ENCODE measurements at places on chromosomes 11 and 22.
A peak's percentile ranks its signal among the peaks of the same experiment; 100 is the strongest.

GRCh38 chr11:35288817-35289541, 130.4 kb downstream of the SLC1A2 start:
- H3K4me1 ChIP-seq: peaks cover 47% of the 10 kb centered on the region
- peaks cover 8% of the 10 kb centered on the region for H3K27me3 ChIP-seq
- H3K36me3 ChIP-seq: peaks cover 5% of the 10 kb centered on the region

DNA sequence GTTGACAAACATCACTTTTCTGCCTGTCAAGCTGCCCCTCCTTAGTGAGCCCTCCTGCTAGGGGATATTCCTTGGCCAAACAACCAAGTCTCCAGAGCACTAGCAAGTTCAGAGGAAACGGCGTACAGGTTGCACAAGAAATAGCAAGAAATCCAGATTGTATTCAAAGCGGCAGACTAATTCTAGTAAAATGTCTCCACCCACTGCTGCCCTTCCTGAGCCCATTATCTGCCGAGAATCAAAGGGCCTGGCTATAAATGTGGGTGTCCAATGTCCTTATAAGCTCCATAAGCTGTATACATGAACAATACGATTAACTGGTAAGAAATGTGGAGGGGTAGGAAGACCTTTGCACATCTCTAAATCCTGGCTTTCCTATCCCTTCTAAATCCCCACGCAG, 44.0 kb upstream of the AKIP1 start:
- DNase-seq: no peak
- no peaks in the 10 kb centered on the region for H3K4me1 ChIP-seq
- H3K4me3 ChIP-seq: no peak overlapping the region
- H3K27me3 ChIP-seq: peaks cover 48% of the 10 kb centered on the region

- H3K4me1 ChIP-seq: peaks cover 19% of the 10 kb centered on the region
- H3K27me3 ChIP-seq: no peaks in the 10 kb centered on the region
- DNase-seq: no peak
- H3K27ac ChIP-seq: peak overlapping the region; percentile 23
- peaks cover 18% of the 10 kb centered on the region for H3K36me3 ChIP-seq
- no peak overlapping the region for H3K4me3 ChIP-seq
These were observed 1.8 kb downstream of the KCNK7 start for GRCh38 chr11:65593518-65594414.

DNA sequence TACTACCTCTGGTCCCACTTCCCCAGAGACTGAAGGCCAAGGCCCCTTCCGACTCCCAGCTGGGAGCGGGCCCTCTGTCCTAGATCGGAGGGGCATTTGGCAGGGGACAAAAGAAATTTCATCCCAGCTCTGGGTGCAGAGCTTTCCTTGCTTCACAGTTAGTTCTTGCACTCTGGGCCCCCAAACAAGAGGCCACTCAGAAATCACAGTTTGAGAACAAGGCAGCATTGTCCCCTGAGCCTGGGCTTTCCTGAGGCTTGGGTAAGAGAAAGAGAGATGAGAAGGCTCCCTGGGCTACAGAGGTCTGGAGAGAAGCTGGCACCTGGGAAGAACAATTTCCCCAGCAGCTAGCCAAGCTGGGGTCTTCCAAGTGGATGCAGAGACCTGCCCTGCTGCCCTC, 71.8 kb upstream of the NCAM1 start:
- no peak overlapping the region for H3K4me3 ChIP-seq
- H3K27ac ChIP-seq: no peak overlapping the region
- H3K27me3 ChIP-seq: peaks cover 5% of the 10 kb centered on the region
- no peak for DNase-seq

GRCh38 chr22:41862160-41862529, 29.2 kb downstream of the SREBF2 start:
- DNase-seq: peak; percentile 26
- peaks cover 29% of the 10 kb centered on the region for H3K36me3 ChIP-seq
- H3K27me3 ChIP-seq: no peaks in the 10 kb centered on the region
- H3K27ac ChIP-seq: peak overlapping the region; percentile 98

DNA sequence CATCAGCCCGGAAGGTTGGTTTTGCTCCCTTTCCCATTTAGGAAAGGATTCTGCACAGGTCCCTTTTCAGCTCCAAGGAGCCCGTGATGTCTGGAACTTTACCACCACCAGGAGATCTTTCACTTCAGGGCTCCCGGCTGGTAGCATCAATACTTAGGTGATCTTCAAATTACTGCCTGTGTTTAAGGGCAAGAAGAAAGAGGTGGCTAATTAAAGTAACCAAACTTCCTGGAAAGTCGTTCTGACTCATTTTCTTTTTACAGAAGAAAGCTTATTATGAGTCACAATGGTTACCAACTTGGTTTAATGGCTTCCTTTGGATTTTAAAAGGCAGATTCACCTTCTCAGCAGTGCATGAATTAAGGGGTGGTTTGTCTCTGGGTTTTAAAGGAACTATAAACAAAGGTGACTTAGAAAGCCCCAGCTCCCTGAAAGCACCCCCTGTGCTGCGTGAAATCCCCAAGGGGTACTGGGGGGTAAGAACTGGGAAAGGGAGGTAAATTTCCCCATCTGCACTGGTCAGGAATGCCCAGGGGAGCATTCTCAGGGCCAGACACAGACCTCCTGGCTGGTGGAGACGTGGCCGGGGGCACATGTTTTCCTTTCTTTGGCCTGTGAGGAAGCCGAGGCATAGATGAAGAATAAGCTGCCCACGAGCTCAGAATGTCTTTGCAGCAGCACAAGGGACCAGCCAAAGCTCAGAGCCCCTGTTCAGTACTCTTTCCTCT, 8.8 kb downstream of the POU2F3 start:
- peak; percentile 25 for DNase-seq
- peak overlapping the region; percentile 69 for H3K4me3 ChIP-seq
- H3K4me1 ChIP-seq: peaks cover 65% of the 10 kb centered on the region
- H3K27me3 ChIP-seq: peaks cover 48% of the 10 kb centered on the region

DNA sequence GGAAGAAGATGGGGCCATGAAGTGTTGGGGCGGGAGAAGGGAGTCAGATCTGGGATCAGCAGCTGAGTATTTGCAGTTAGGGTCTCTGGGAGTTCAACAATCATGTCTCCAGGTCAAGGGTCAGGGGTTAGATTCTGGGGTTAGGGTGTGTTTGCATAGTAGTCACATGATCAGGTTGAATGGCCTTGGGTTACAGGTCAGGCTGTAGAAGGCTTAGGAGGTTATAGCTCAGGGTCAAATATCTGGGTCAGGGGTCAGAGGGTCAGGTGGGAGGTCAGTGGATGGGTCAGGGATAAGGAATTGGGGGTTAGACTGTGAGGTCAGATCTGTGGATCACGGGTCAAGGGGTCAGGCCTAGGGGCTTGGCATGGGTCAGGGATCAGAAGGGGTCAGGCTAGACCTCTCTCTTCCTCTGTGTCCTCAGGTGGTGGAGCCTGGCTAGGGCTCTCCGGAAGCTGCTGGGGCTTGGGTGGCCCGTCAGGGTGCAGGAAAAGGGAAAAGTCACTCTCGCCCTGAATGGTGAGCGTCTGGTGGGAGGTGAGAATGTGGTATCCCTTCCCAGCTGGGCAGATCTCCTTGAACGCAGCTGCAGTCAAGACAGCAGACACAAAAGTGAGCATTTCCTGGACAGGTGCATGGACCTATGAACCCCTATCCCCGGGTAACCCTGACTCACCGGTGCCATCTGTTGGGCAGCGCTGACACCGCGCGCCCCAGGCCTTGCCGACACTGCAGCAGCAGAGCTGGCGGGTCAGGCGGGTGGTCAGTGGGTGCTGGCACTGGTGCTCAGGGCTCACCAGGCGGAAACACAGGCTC, 6.4 kb downstream of the LTBP3 start:
- H3K36me3 ChIP-seq: peaks cover 28% of the 10 kb centered on the region
- H3K27me3 ChIP-seq: no peaks in the 10 kb centered on the region
- peaks cover 53% of the 10 kb centered on the region for H3K4me1 ChIP-seq
- peak overlapping the region; percentile 57 for H3K27ac ChIP-seq

DNA sequence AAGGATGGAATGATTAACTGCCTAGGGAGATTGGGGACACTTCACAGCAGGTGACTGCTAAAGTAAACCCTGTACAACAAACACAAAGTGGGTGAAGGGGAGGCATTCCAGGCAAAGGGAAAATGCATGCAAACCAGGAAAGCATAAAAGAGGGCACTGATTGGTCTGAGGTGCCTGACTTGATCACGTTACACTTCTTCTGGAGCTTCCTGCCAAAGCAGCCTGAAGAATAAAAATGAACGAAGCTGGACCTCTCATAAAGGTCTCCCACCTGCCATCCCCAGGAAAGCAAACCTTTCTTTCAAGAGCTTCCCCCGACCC, 46.7 kb upstream of the SCUBE2 start:
- H3K4me1 ChIP-seq: peaks cover 29% of the 10 kb centered on the region
- no peak for DNase-seq
- no peaks in the 10 kb centered on the region for H3K27me3 ChIP-seq
- H3K4me3 ChIP-seq: no peak overlapping the region

DNA sequence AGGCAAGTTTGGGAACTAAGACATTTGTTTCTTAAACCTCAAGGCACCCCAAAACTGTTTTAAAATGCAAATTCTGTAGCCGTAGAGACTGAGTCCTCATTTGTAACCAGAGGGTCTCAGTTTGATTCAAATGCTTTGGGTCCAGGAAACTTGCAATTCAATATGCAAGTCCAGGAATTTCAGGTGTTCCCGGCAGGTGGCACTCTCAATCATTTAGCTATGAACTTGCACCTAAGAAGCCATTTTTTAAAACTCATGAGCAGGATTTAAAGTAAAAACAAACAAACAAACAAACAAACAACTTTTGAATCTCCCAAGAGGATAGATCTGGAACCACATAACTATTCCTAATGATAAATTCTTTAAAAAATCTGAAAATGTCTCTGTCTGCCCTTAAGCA, 8.7 kb upstream of the ABTB2 start:
- H3K27me3 ChIP-seq: peaks cover 7% of the 10 kb centered on the region
- peaks cover 20% of the 10 kb centered on the region for H3K4me1 ChIP-seq
- DNase-seq: no peak
- H3K4me3 ChIP-seq: no peak overlapping the region
- H3K27ac ChIP-seq: no peak overlapping the region

GRCh38 chr22:28963362-28963761, 80.0 kb downstream of the ZNRF3 start:
- no peak overlapping the region for H3K4me3 ChIP-seq
- H3K4me1 ChIP-seq: no peaks in the 10 kb centered on the region
- no peak for DNase-seq
- no peak overlapping the region for H3K27ac ChIP-seq
- H3K36me3 ChIP-seq: no peaks in the 10 kb centered on the region
